ENCODE measurements at places on chromosomes 7 and 10.

- no peak for DNase-seq
Measured at GRCh38 chr7:148782757-148783456, 84.2 kb downstream of the CUL1 start.

DNA sequence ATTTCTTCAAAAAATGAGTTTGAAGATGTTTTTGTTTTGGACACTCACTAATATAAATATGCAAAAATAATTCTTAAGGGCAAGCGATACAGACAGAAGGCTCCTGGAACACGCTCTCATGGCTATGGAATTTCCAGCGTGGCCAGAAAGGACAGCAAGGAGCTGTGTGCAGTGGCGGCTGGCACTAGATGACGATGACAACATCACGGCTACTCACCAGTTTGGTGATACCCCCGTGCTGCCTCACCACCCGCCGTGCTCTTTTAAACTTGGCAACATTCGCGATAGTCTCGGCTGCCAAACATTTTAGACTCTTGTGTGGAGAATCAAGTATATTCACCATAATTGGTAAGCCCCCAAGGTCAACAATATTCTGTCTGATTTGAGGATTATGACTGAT lies 54.9 kb downstream of the ODAD2 start:
- no peak for DNase-seq

DNA sequence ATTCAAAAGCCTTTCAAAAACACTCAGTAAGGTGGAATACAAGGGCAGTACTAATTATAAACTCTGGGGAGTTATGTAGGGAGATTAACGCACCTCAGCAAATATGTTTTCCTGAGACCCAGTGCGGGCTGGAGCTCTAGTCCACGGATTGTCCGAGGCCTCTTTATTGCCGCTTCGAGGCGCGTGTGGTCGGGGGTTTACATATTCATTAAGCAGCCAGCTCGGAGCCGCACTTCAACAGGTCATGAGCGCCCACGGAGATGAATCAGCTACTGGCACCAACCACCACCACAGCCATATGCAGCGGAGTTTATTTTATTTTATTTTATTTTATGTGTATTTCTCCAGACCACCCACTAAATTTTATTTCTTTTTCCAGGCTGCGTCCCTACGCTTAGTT lies 195.9 kb upstream of the ADARB2 start:
- no peak for DNase-seq

DNA sequence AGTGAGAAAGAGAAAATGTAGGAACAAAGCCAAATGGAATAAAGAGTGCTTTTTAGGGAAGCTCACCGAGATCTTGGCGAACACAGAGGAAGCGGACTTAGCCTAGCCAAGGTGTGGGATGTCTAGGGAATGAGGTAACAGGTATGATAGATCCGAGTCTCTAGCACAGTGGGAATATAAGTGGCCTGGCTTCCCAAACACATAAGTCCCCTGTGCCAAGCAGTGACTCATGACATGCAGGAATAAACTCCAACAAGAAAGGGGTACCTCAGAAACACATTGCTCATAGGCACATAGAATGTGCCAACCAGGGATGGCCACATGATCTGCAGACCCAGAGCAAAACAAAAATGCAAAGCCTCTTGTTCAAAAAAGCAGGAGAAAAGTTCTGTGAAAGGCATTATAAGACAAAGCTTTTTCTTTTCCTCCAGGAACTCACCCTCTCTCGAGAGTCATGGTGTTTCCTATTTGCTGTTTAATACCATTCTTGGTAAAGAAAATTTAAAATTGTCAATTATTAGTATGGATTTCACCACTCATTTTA lies 542.5 kb downstream of the GATA3 start:
- no peak for DNase-seq

DNA sequence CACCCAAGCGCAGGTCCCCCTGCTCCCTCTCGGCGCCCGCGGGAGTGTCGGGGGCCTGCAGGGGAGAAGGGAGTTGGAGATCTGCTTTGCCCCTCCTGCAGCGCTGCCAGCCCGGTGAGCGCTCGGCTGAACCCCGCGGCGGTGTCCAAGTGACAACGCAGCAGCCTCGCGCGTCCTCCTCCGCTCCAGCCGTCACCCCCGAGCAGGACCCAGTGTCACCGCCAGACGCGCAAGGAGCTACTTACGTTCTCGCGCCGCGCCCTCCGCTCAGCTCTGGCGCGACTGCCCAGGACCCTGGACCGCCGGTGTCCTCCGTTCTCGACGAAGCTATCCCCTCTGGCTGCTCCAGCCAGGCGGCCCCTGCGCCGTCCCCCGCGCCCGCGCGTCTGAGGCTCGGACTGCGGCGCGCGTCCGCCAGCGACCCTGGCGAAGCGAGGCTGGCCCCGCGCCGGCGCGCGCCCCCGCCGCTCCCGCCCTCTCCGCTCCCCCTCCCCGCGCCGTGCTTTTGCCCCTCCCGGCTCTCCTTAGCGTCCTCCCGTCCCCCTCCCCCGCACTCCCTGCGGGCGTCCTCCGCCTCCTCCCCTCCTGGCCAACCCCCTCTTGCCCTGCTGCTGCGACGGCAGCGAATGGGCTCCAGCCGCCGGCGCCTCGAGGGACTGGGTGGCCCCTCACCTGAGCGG lies at the start of gene NRCAM:
Gene NRCAM (minus strand): TSS at position 439 of the 680 bp plus-strand sequence. CDS start 216,372 bp downstream, outside the sequence.
- DNase-seq, result peak; percentile 95

- no peak for DNase-seq
Measured at GRCh38 chr7:85522070-85522469, 335.2 kb upstream of the SEMA3D start.

DNA sequence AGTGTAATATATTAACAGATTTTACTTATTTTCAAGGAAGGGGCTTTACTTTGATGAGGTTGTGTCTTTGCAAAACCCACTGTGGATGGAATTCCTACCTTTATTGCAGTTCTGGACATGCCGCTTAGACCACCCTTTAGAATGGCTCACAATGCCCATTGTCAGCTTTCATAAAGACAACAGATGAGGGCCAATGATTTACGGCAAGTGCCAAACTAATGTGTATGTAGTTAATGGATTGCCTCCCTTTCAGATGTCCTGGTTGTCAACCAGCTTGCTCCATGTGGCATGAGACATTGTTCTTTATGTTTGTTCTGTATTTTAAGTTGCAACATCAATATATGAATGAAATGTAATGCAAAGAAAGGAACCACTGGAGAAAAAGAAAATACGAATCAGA lies 35.0 kb upstream of the ELMO1 start:
- no peak for DNase-seq

DNA sequence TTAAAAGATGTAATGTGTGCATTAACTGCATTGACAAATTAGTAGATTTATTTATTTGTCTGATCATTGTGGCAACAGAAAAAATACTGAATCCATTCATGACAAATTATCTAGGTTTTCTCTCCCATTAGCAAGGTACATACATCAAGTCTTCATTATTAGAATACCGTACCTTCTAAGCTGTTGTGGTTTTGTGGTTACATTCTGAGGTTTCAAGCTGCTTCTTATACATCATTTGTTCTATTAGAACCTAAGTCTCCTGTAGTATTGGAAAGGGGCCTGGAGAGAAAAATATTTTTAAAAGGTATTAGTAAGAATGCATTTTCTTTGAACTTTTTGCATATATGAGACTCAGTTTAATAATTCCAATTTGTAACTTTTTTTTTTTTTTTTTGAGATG lies 26.3 kb upstream of the CACNB2 start:
- no peak for DNase-seq

DNA sequence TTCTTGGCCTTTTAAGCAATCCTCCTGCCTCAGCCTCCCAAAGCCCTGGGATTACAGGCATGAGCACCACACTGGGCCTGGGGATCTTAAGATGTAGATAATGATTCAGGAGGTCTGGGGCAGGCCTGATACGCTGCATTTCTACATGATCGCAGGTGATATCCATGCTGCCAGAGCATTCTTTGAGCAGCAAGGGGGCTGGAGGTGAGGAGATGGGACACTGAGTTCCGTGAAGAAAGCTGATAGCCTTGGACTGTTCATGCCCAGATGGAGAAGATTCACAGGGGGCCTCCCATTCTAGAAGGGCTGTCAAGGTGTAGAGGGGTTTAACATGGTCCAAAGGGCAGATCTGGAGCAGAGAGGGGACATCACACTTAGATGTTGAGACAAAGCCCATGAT lies 480.3 kb downstream of the RPS24 start:
- DNase-seq, result no peak

Measured in WERI-Rb-1 (cell line).